Right forelimb (tissue), 1 donor: ENCODE measurements at places on chromosomes 13 and 19.

- peak; percentile 83 for DNase-seq
Measured at GRCh38 chr19:12639901-12640613, 26.5 kb downstream of the MAN2B1 start.

DNA sequence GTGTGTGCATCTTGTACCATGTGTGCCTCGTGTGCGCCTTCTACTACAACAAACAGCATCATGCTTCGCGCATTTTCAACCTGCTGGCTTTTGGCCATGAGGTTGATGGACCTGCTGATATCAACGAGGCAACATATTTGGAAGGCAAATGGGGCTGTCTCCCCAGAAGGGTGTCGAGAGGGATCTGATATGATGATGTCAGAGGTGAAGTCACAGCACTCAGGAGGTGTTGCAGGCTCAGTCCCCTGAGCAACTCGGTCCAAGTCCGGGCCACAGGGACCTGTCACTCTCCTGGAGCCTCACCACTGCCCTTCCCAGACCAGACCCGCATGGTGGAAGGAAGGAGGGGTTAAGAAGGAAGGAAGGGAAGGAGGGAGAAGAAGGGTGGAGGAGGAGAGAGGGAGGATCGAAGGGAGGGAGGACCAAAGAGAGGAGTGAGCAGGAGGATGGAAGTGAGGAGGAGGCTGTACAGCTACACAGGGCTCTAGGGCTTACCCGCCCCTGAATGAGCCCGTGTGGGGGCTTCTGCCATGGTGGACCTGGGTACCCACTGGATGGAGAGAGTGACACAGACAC, 6.7 kb upstream of the C13orf46 start:
- no peak for DNase-seq

DNA sequence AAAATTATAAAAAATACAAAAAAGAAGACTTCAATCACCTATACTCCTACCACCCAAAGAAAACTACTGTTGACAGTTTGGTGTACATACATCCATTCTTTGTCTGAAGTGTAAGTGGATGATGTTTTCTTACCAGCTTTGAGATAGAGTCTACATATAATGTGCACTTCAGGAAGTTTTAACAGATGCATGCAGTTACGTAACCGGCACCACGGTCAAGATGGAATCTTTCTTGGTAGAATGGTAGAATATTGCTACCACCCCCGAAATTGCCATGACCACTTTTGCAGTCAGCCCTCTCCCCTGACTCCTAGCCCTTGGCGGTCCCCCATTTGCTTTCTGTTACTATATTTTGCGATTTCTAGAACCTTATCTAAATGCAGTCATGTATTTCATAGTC, 1.4 kb downstream of the CUL4A start:
- no peak for DNase-seq

DNA sequence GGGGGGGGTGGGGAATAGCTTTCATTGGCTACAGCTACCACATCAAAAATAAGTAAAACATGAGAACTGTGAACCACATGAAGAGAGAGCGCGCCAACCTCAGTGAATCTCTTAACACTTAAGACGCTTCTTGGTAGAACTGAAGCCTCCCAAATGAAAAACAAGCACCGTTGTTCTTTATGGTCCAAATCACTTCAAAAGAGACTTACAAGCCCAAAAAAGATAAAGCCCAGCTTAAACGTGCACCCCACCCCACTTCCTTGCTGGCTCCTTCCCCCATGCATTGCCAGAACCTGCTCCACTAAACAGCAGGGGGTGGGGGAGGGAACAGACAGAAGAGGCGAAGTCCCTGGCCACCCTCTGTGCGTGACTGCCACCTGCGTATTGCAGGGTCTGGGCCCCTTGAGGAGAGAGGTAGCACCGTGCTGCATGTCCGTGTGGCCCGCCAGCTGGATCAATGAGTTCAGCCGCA, 479.1 kb downstream of the FOXO1 start:
- no peak for DNase-seq

DNA sequence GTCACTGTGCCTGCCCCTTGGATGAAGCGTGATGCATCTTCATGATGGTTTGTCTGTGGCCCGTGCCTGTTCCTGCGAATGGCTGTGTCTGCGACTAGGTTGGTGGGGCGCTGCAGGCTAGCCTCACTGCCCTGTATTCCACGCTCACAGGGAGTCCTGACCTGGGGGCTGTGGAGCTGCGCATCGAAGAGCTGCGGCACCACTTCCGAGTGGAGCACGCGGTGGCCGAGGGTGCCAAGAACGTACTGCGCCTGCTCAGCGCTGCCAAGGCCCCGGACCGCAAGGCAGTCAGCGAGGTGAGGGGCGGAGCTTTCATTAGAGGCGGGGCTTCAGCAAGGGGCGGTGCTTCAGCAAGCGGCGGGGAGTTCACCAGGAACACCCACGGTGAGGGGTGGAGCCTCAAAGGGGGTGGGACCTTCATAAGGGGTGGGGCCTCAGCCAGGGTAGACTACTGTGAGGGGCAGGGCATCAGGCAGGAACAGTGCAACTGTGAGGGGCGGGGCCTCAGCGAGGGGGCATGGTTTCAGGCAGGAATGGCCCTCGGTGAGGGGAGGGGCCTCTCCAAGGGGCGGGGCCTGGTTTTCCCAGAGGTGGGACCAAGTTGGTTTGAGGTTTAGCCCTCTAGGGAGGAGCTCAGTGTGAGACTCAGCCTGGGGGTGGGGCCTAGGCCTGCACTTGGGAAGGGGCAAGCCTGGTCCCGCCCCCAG, 17.2 kb downstream of the PKN1 start:
- no peak for DNase-seq

DNA sequence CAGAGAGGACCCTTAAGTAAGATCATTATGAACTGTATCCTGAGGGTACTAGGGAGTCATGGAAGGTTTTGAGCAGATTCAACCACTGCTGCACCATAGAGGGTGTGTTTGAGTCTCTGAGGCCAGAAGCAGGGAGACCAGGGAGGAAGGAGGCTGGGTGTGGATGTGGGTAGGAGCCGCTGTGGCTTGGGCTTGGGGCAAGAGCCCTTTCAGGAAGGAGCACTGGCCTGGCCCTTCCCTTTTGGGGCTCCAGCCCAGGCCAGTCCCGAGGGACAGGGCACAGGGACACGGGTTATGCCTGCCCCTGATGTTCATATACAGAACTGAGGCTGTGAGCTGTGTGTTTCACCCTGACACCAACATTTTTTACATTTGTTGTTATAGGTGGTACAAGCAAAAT, 7.2 kb downstream of the CIC start:
- no peak for DNase-seq

DNA sequence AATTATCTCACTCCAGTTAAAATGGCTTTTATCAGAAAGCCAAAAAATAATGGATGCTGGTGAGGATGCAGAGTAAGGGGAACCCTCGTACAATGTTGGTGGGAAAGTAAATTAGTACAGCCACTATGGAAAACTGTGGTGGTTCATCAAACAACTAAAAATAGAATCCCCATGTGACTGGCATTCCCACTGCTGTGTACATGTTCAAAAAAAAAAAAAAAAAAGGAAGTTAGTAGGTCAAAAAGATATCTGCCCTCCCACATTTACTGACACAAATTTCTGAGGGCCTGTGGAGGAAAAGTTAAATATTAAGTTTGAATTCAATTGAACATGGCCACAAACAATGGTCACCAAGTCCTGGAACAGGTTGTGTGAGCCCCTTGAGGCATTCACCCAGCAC, 9.8 kb upstream of the ZSCAN5A start:
- no peak for DNase-seq

DNA sequence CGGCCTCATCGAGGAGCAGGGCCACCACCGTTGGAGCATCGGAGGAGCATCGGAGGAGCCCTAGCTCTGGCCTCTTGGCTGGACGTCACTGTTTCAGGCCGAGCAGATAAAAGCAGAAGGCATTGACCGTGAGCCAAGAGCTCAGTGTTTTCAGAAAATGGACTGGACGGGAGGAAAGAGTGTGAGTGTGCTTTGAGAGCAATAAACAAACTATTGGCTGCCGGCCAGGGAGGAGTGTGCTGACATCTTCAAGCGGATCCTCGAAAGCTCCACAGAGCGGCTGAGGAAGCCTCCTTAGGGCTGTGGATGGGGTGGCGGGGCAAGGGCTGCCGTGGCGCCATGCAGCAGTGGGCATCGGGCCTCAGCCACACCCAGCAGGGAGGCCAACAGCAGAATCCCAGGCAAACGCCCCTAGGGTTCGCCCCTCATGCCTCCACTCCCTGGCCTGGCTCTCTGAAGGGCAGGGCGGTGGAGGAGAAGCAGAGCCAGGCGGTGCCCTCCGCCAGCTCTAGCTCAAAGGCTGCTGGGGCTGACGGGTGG, 41.8 kb downstream of the IRS2 start:
- peak; percentile 54 for DNase-seq

DNA sequence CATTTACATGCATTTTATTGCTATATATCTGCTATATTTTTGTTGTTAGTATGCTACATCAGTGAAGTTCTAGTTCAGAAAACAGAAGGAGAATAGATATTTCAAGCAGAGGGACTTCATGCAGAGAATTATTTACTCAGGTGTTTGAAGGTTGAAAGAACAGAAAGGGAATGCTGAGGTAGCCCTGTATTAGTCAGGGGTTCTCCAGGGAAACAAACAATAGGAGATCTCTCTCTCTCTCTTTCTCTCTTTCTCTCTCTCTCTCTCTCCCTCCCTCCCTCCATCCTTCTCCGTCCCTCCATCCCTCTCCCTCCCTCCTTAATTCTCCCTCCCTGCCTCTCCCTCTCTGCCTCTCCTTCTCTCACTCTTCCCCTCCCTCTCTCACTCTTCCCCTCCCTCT, 114.3 kb upstream of the TDRD3 start:
- DNase-seq: no peak

GRCh38 chr13:98295371-98295770, 118.3 kb upstream of the RNF113B start:
- DNase-seq: no peak

DNA sequence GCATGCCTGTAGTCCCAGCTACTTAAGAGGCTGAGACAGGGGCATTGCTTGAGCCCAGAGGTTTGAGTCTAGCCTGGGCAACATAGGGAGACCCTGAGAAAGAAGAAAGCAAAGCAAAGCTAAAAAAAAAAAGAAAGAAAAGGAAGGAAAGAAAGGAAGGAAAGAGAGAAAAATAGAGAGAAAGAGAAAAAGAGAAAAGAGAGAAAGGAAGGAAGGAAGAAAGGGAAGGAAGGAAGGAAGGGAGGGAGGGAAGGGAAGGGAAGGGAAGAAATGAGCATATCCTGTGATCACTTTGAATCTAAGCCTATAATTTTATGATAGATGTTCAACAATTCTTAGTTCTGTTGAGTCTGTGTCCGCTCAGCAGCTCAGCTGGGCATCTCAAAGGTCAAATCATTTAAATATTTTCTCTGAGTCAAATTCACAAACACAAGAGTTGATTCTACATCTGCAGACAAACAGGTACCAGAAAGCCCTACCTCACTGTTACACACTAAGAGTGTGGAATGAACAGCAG, 70.4 kb downstream of the SUCLA2 start:
- no peak for DNase-seq

DNA sequence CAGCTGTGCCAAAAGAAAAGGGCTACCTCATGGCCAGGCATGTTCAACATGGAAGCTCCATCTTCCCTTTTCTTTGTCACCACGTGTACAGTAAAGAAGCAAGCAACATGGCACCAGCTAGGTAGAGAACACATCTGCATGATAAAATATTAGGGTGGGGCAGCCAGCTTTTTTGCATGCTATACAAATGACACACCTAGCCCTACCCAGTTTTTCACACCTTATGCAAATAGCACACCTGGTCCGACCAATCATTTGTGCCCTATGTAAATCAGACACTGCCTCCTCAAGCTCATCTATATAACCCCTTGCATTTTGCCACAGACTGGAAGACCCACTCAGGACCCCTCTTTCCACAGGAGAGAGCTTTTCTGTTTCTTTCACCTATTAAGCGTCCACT, 85.5 kb downstream of the STOML3 start:
- DNase-seq: no peak

- DNase-seq: no peak
Measured at GRCh38 chr13:77729502-77730221, 32.2 kb downstream of the SLAIN1 start.

DNA sequence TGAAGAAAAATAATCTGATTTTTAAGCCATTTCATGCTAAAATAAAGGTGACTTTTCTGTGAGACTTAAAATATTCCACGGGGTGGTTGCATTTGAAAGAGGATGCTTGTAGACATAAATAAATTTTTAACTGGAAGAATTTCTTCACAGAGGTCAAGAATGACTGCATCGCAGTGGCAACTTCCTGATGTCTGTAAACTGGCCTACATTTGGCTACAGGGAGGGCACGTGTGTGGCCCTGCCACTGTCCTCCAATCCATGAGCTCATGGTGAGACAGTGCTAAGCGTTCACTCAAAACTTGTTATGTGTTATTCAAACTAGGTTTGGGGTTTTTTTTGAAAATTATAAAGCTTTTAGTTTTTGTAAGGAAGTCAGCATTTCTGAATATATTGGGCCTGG, 1089.3 kb downstream of the EFNB2 start:
- no peak for DNase-seq

DNA sequence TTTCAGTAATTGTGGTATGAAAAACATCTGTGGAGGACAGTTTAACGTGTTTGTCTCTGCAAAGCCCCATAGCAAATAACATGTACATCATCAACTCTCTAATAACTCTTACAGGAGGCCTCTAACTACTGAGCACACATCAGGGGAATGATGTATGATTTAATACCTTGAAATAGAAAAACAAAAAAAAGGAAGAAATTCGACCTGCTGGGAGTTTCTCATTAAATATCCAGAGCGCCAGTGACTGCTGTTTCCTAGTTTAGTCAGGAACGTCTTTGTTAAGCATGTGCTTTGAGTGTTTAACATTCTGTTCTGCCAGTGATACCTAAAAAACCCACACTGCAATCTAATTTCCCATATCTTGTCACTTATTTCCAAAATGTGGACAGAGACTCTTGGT, 235.4 kb downstream of the PCDH20 start:
- DNase-seq: no peak

DNA sequence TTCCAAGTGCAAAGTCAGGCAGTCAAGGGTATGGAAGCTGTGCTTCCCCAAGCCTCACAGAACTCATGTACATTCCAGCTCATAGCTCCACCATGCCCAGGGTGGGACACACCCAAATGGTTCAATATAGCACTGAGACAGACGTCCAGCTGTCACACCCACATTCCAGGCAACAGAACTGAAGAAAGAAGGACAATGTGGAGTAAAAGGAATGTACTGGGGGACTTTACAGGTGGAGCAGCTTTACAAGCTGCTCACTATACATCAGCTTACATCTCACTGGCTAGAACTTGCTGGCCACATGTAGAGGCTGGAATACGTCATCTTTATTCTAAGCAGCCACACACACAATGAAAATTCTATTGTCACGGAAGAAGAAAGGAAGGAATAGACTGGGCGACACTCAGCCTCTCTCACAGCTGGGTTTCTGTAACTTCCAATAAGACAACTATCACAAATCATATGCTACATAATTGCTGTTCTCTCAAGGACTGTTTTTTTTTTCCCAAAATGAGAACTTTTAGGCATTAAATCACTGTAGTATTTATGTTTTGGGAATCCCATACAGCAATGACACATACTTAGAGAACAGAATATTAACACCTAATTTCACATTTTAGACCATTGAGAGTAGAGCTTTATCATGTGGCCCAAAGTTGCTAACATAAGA, 86.1 kb downstream of the KLF12 start:
- no peak for DNase-seq
